ENCODE measurements at places on chromosomes 13 and 19. TPM values are rescaled to one million over a fixed set of nuclear protein-coding genes. Genes with fewer than 3 reads are reported as not detected.

Gene C1QTNF9B
- 1.5 TPM for total RNA-seq

Gene PRSS57
- total RNA-seq = not detected

Gene TMPRSS9
- total RNA-seq = not detected

Gene NLRP4
- total RNA-seq = not detected

Gene TEX101
- not detected for total RNA-seq

Gene AMER2
- not detected for total RNA-seq

Gene SOHLH2
- 0.20 TPM for total RNA-seq

Gene FGF9
- 3.2 TPM for total RNA-seq

Gene ZNF577
- 9.5 TPM for total RNA-seq

Gene CPB2
- not detected for total RNA-seq

Gene PDX1
- not detected for total RNA-seq

All from right atrium auricular region (tissue), 2 donors.